ENCODE measurements at places on chromosomes 12 and 14.

DNA sequence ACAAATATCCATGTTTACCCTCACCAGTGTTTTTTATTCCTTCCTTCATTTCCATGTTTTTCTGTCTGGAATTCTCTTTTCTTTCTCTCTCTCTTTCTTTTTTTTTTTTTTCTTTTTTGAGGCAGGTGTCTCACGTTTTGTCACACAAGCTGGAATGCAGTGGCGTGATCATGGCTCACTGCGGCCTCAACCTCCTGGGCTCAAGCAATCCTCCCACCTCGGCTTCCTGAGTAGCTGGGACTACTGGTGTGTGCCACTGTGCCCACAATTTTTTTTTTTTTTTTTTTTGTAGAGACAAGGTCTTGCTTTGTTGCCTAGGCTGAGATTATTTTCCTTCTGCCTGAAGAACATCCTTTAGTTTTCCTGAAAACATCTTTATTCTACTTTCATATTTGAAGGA, 15.0 kb upstream of the AMIGO2 start:
- no peak overlapping the region for H3K27ac ChIP-seq
- peaks cover 5% of the 10 kb centered on the region for H3K4me1 ChIP-seq
- no peak overlapping the region for H3K4me3 ChIP-seq
- DNase-seq = no peak
- H3K27me3 ChIP-seq = no peaks in the 10 kb centered on the region
- no peaks in the 10 kb centered on the region for H3K36me3 ChIP-seq

- DNase-seq = no peak
- no peak overlapping the region for H3K4me3 ChIP-seq
- H3K27ac ChIP-seq = no peak overlapping the region
- H3K36me3 ChIP-seq = no peaks in the 10 kb centered on the region
- H3K4me1 ChIP-seq = no peaks in the 10 kb centered on the region
- no peaks in the 10 kb centered on the region for H3K27me3 ChIP-seq
Observed at GRCh38 chr14:90602088-90602687, 205.4 kb downstream of the CALM1 start.

- peaks cover 57% of the 10 kb centered on the region for H3K36me3 ChIP-seq
- no peak overlapping the region for H3K27ac ChIP-seq
- no peak overlapping the region for H3K4me3 ChIP-seq
- DNase-seq = no peak
- no peaks in the 10 kb centered on the region for H3K27me3 ChIP-seq
- peaks cover 26% of the 10 kb centered on the region for H3K4me1 ChIP-seq
Observed at GRCh38 chr12:4296751-4297150, 23.2 kb downstream of the CCND2 start.

- DNase-seq = no peak
- no peak overlapping the region for H3K27ac ChIP-seq
Observed at GRCh38 chr14:90450667-90451066, 53.8 kb downstream of the CALM1 start.

DNA sequence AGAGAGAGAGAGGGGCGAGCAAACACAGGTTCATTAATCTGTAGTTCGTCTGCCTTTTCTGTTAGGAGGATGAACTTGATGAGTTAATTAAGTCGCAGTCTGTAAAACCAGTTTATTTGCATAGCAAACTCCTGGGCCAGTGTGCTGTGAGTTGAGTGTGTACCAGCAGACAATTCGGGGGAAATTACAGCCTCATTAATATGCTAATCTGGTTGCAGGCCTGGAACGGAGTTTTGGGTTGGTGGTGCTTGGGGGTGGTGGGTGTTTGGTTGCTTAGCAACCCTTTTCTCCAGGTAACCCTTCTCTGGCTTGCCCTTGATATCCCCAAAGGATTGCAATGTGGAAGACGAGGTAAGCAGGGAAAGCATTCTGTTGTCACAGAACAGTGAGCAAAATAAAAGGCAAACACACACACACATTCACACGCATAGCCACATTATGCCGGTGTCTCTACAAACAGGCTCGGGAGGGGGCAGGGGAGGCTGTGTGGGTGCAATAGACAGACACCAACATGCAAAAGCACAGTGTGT, 29.2 kb upstream of the LHX5 start:
- no peak overlapping the region for H3K27ac ChIP-seq
- H3K4me3 ChIP-seq = no peak overlapping the region
- DNase-seq = no peak
- H3K27me3 ChIP-seq = peaks cover 9% of the 10 kb centered on the region
- H3K4me1 ChIP-seq = no peaks in the 10 kb centered on the region

- no peaks in the 10 kb centered on the region for H3K36me3 ChIP-seq
- no peak for DNase-seq
- H3K27ac ChIP-seq = no peak overlapping the region
- H3K4me3 ChIP-seq = no peak overlapping the region
- no peaks in the 10 kb centered on the region for H3K4me1 ChIP-seq
Observed at GRCh38 chr12:131049549-131050339, 96.0 kb downstream of the ADGRD1 start.

All from CD8-positive, alpha-beta memory T cell (primary cell).